A549 treated with Mapracorat at 1 μM for 4 hours (cell line): ENCODE measurements at places on chromosomes 3 and 15. TPM values are rescaled to one million over a fixed set of nuclear protein-coding genes. Genes with fewer than 3 reads are reported as not detected.

Gene TMOD2
- total RNA-seq = 1.1 to 2.7 TPM (median 2.0 TPM) in 5 replicates

Gene THRB
- 0.97 to 1.7 TPM (median 1.0 TPM) in 5 replicates for total RNA-seq

Gene SEMA3G
- 0.04 to 0.12 TPM (median 0.06 TPM) in 5 replicates for total RNA-seq

Gene HTR3E
- not detected in 5 replicates for total RNA-seq

Gene C3orf80
- total RNA-seq = 1.4 to 1.6 TPM (median 1.5 TPM) in 5 replicates

Gene ACTC1
- 0.17 to 0.50 TPM (median 0.20 TPM) in 5 replicates for total RNA-seq
